ENCODE measurements at places on chromosomes 1 and 21. TPM values are rescaled to one million over a fixed set of nuclear protein-coding genes. Genes with fewer than 3 reads are reported as not detected.

DNA sequence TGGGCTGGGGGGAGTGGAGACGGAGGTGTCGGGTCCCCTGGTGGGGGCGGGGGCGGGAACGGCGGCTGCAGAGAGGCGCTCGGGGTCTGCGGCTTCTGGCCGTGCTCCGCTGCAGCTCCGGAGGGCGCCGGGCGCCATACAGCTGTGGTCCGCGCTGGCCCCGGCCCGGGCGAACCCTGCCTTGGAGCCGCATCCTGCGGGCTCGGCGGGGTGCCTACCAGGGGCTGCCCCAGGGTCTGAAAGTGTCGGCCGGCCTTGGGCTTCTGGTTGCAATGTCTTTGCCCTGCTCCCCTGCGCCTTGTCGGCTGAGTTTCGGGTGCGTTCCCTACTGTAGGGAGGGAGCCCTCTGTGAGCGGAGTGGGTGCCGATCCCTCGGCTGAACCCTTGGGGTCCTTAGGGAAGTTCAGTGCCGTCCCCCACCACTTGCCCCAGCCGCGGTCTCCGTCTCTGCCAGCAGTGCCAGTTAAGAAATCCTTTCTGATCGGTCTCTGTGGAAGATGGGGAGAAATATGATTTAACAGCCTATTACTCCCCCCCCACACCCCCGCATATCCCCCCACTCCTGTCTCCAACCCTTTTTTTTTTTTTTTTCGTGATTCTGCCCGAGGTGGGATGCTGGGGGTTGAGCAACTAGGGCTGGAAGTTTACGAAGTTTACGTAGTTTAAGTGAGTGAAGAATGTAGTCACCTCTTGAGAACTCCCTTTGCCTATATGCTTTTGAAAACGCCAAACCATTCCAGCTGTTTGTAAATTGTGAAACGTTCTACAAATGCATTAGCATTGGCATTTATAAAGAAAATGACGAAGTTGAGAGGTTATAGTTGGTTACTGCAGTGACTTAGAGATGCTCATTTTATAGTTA lies 588 bp downstream of the NEXN start:
- peak overlapping the region; percentile 88 for H3K4me3 ChIP-seq
- no peaks in the 10 kb centered on the region for H3K4me1 ChIP-seq
- peaks cover 27% of the 10 kb centered on the region for H3K36me3 ChIP-seq
- H3K27ac ChIP-seq = peak overlapping the region; percentile 89
- H3K27me3 ChIP-seq = no peaks in the 10 kb centered on the region

DNA sequence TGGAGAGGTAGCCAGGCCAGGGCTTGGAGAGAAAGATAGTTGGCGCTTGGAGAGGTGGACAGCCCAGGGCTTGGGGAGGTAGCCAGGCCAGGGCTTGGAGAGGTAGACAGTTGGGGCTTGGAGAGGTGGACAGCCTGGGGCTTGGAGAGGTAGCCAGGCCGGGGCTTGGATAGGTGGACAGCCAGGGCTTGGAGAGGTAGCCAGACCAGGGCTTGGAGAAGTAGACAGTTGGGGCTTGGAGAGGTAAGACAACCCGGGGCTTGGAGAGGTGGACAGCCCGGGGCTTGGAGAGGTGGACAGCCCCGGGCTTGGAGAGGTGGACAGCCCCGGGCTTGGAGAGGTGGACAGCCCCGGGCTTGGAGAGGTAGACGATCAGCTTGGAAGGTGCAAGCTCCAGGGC lies 7.7 kb downstream of the LSS start:
- H3K27me3 ChIP-seq = no peaks in the 10 kb centered on the region
- DNase-seq = no peak
- H3K36me3 ChIP-seq = peaks cover 22% of the 10 kb centered on the region
- H3K27ac ChIP-seq = no peak overlapping the region

- no peaks in the 10 kb centered on the region for H3K27me3 ChIP-seq
- no peak overlapping the region for H3K27ac ChIP-seq
- no peaks in the 10 kb centered on the region for H3K36me3 ChIP-seq
- no peaks in the 10 kb centered on the region for H3K4me1 ChIP-seq
Measured at GRCh38 chr1:30677471-30677870, 45.9 kb downstream of the MATN1 start.

DNA sequence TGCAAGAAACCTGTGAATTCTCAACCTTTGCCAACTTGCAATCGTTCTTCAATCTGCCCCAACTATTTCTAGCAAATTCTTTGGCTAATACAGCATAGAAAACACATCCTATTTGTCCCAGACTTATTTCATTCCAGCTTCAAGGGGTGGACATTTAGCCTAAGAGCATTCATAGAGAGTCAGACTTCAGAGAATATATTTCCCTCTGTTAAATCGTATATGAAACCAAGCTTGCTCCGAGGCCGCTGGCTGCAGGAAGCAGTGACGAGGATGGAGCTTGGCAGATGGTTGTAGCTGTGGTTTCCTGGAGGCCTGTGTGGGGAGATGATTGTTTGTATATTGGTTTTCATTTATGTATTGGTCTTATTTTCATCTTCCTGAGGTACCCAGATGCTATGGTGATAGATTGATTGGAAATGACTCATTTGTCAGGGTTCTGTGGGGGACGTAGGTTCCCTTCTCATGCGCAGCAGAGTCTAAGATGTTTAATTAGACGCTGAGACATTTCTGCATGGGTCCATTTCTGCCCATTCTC lies 26.1 kb downstream of the MAN1C1 start:
- H3K27ac ChIP-seq = no peak overlapping the region
- H3K4me3 ChIP-seq = no peak overlapping the region
- peaks cover 11% of the 10 kb centered on the region for H3K4me1 ChIP-seq
- H3K36me3 ChIP-seq = no peaks in the 10 kb centered on the region
- DNase-seq = peak; percentile 45

DNA sequence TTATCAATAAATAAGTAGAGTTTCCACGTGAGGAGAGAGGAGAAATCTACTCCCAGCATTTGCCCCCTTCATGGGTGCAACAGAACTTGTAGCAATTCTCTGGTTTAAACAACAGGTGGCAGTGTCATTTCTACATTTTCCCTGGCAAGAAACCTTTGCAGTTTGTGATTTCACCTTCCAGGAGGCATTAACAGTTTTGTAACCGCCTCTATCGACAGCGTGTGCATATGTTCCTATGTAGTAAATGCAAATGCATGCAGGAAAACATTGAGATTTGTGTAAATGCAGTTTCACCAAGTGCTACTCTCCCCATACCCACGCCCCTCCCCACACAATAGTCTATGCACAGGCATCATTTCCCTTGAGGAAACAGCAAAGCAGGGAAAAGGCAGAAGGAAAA lies 494.7 kb downstream of the SMYD3 start:
- H3K4me3 ChIP-seq = no peak overlapping the region
- no peak overlapping the region for H3K27ac ChIP-seq
- peak; percentile 51 for DNase-seq
- H3K4me1 ChIP-seq = no peaks in the 10 kb centered on the region
- no peaks in the 10 kb centered on the region for H3K36me3 ChIP-seq

DNA sequence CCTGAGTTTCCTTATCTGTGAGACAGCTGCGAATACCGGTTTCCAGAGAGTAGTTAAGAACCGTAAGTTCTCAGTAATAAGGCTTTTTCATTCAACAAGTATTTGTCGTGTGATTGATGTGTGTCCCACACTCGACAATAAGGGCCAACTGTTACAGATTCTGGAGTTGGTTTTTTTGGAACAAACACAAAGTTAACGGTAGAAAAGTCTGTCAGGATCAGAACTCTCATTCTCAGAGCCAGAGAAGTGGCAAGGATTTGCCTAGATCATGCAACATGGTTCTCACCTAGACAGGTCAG lies 837 bp downstream of the NUDC start:
- no peaks in the 10 kb centered on the region for H3K27me3 ChIP-seq
- peaks cover 35% of the 10 kb centered on the region for H3K36me3 ChIP-seq
- peak overlapping the region; percentile 97 for H3K4me3 ChIP-seq
- no peak for DNase-seq
- H3K27ac ChIP-seq = no peak overlapping the region

DNA sequence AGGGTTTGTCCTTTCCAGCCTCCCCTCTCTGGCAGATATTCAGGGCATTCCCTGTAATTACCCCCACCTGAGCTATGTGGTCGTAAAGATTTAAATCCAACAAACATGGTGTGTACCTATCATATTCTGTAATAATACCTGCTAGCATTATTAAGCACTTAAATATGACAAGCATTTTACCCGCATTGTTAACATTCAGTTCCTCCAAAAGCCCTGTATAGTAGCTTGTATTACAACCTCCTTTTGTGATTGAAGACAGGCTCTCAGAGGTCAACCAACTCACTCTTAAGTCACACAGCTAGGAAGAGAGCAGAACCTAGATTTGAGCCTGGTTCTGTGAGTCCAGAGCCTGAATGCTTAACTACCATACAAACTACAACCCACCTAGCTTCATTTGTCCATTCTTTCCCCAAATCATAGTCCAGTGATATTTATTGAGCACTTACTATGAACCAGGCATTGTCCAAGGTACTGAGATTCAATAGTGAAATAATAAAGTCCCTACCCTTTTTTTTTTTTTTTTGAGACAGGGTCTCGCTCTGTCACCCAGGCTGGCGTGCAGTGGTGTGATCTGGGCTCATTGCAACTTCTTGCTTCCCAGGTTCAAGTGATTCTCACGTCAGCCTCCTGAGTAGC lies 13.8 kb upstream of the KDM4A start:
- no peaks in the 10 kb centered on the region for H3K27me3 ChIP-seq
- no peak overlapping the region for H3K27ac ChIP-seq
- H3K4me1 ChIP-seq = no peaks in the 10 kb centered on the region
- H3K4me3 ChIP-seq = no peak overlapping the region

DNA sequence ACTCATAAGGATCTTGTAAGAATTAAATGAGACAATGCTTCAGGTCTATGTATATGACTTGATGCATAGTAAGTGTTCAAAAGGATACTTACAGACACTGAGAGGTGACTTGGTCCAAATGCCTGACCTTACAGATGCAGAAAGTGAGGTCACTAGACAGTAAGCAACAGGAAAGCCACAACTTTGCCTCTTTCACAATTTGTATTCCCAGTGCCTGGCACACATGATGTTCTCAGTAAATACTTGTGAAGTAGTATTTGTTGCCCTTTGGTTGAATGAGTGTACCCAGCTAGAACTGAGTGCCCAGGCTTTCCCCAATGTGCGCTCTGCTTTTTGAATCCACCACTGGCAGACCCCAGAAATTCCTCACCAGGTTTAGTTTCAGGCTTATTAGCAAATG lies 105.1 kb downstream of the BEND5 start:
- no peak overlapping the region for H3K4me3 ChIP-seq
- H3K36me3 ChIP-seq = no peaks in the 10 kb centered on the region
- no peak overlapping the region for H3K27ac ChIP-seq
- no peak for DNase-seq

SYT6 gene
- 0.67 TPM for total RNA-seq

DNA sequence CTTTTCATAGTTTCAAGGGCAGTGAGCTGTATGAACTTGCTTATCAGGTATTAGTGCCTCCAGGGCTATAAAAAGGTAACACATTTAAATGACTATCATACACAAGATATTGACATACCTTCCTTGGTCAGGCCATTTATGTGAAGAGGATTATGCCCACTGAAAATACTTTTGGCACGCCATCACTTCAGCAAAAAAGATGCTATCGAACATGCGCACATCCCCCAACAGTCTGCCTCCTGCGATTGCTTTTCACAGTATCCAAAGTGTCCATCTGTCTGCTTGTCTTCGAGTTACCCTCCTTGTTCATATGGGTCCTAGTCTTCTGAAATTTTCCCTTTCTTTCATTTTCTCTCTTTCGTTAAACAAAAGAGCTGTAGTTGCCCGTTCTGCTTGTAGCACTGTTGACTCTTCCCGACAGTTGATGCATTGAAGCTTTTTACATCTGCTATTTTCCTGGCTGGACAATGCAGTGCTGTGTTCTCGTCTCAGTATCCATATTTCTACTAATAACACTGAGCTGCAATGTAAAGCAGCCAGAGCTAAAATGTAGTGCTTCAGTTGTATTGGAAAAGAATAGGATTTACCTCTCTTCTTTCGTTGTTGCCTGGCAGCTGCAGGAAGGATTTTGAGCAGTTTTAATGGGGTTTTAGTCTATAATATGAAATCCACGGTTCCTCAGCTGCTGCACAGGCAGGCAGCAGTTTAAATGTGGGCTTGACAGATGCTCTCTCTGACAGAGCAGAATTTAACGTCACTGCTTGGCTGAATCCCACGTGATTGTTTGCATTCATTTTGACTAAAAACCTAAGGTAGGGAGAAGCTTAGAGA lies at the start of gene B3GALT2:
Gene B3GALT2 (minus strand): TSS at position 713 of the 831 bp plus-strand sequence. CDS start 5,051 bp downstream, outside the sequence.
- no peaks in the 10 kb centered on the region for H3K27me3 ChIP-seq
- no peak within 1 kb of the TSS for H3K4me3 ChIP-seq
- no peaks in the 10 kb centered on the region for H3K36me3 ChIP-seq

GRCh38 chr1:200398373-200398772 lies 11.5 kb downstream of the ZNF281 start:
- H3K4me1 ChIP-seq = peaks cover 2% of the 10 kb centered on the region
- DNase-seq = no peak
- no peaks in the 10 kb centered on the region for H3K27me3 ChIP-seq
- H3K4me3 ChIP-seq = no peak overlapping the region
- no peak overlapping the region for H3K27ac ChIP-seq

CELA3B gene
- not detected for total RNA-seq

DNA sequence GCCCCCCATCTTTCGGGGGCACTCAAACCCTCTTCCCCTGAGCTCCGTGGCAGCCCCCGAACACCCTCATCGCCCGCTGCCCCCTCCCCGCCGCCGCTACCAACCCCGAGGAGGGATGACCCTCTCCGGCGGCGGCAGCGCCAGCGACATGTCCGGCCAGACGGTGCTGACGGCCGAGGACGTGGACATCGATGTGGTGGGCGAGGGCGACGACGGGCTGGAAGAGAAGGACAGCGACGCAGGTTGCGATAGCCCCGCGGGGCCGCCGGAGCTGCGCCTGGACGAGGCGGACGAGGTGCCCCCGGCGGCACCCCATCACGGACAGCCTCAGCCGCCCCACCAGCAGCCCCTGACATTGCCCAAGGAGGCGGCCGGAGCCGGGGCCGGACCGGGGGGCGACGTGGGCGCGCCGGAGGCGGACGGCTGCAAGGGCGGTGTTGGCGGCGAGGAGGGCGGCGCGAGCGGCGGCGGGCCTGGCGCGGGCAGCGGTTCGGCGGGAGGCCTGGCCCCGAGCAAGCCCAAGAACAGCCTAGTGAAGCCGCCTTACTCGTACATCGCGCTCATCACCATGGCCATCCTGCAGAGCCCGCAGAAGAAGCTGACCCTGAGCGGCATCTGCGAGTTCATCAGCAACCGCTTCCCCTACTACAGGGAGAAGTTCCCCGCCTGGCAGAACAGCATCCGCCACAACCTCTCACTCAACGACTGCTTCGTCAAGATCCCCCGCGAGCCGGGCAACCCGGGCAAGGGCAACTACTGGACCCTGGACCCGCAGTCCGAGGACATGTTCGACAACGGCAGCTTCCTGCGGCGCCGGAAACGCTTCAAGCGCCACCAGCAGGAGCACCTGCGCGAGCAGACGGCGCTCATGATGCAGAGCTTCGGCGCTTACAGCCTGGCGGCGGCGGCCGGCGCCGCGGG lies 837 bp downstream of the FOXD3 start:
- H3K27me3 ChIP-seq = peaks cover 100% of the 10 kb centered on the region
- no peak overlapping the region for H3K27ac ChIP-seq
- H3K36me3 ChIP-seq = no peaks in the 10 kb centered on the region
- H3K4me3 ChIP-seq = peak overlapping the region; percentile 80

Measured in endodermal cell (in vitro differentiated cells).